ENCODE measurements at places on chromosomes 13 and 19.

- no peak for DNase-seq
Observed at GRCh38 chr13:40101708-40102359, 446.4 kb downstream of the COG6 start.

DNA sequence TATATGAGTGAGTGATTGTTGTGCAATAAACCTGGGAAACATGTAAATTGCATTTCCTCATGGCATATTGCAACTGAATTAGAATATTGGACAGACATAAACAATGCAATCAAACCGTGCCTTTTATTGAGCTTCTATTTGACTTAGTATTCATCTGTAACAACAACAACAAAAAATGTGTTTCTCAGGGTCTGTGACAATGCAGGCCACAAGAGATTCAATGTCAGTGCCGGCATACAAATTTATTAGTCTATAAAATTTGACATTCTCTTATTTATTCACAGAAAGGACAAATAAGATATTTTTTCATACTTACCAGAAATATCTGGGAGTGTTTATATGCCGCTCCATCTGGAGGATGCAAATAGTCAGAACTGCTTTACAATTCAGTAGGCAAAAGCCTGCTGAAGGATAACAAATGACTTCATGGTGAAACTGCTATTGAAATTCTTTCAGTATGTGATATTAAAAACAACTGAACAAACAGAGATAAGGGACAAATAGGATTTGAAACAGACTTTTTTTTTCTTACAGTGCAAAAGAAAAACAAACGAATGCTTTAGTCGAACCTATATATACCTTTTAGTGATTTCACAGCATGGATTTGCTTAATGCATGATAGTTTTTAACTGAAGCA is 77.2 kb downstream of the DACH1 start:
- no peak for DNase-seq

DNA sequence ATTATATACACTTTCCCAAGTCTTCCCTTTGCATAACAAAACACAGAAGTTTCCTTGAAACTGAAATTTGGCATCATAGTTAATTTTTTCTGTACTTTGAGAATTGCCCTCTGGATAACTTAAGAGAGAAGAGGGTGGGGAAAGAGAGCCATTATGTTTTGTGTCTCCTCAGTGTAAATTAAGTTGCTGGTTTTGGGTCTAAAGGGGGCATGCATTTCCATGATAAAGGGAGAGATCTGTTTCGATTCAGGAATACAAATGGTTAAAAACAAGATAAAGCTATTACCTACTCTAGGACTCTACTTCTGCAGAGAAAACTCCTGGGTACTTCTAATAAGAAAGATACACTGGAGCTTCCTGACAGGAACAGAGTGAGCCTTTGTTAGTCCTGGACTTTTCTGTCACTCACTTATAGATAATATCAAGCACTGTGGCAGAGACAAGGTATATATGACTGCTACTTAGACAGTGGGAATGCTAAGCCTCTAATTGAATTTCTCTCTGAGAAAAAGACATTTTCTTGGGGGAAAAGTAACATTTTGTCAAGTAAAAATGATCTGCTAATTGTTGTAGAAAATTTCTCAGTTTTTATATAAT is 142.8 kb upstream of the PCDH9 start:
- DNase-seq, result no peak

DNA sequence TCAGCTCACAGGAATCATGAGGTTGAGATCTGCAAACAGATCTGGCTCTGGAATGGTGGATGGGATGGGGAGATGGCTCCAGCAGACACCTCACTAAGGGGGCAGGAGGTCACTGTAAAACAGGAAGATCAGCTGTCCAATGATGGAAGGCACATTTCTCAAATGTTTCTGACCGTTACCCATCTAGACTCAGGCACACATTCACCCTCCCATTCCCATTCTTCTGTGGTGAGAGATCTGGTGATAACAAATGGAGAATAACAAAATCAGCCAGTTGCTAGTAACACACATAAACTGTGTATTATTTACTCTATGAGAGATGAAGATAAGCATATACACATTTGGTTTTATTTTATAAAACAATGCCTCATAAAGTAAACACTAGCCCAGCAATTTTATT is 235.9 kb downstream of the TSHZ3 start:
- DNase-seq, result no peak

DNA sequence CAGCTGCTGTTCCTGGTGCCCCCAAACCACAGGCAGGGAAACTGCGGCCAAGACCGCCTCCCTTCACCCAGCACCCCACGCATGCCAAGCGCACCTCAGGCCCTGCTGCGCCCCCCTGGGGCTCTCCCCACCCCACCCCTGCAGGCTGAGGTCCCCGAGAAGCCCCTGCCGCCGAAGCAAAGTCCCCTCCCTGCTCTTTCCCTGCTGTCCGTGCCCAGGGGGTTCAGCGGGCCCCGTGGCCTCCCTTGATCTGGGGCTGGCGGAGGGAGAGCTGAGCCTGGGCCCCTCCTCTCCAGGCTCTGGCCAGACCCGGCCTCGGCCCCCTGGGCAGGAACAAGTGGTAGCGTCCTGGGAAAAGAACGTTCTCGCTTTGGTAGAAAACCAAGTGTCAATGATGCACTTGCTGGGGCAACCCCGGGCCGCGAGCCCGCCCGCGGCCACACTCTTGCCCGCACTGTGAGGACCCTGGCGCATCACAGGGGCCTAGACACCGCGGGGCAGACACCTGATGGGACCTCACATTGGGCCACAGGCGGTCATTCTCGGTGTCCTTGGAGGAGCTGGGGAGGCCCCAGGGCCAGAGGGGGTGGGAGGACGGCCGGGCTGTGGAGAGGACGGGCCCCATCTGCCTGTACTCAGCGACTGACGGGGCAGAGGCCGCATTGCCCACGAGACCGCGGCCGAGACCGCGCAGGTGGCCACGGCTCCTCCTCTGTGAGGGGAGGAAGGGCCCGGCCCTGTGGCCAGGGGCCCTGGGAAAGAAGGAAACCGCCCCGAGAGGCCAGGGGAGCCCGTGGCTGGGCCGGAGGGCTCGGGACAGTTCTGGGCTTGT is 29.0 kb downstream of the GPX4 start:
- DNase-seq, result no peak

DNA sequence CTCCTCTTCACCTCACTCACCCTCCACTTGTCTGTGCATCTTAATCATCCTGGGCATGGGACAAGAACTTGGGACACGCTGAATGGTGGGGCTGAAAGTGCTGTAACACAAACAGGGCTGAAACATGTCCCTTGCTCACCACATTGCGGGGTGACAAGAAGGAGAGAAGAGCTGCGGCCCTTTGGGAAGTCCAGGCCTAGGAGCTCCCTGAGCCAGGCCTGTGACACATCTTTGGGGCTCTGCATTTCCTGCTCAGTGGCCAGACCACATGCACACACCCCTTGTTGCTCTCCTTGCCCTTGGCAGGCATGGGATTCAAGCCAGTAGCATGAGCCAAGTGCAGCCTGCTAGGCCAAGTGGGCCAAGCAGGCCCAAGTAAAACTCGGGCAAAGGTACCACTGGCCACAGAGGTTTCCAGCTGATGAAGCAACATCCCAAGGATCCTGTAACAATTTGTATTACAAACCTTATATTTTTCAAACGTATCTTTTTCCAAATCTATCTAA is 1384.3 kb upstream of the PCDH20 start:
- DNase-seq, result no peak

GRCh38 chr13:52652196-52652979 is at the start of gene SUGT1:
SUGT1 (plus strand) TSS chr13:52652836; CDS start chr13:52652921, 85 bp downstream.
- DNase-seq, result peak; percentile 94

DNA sequence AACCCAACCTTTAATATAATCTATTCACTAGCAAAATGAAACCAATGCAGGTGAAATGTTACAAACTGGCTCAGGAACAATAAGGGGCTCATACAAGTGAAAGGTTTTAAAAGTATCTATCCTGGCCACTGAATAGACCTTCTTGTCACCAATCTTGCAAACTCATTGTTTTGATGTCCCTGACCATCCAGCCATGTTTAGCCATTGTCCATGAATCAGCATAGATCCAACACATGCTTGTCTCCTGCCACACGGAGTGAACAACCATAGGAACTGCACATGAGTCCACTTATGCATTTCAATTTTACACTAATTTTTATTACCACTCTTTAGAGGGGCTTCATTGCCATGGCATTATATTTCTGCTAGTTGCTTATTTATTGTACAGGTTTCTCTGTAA is 331.4 kb downstream of the GPC5 start:
- DNase-seq, result no peak

- DNase-seq, result no peak
Observed at GRCh38 chr19:38597075-38597474, 20.7 kb downstream of the MAP4K1 start.

DNA sequence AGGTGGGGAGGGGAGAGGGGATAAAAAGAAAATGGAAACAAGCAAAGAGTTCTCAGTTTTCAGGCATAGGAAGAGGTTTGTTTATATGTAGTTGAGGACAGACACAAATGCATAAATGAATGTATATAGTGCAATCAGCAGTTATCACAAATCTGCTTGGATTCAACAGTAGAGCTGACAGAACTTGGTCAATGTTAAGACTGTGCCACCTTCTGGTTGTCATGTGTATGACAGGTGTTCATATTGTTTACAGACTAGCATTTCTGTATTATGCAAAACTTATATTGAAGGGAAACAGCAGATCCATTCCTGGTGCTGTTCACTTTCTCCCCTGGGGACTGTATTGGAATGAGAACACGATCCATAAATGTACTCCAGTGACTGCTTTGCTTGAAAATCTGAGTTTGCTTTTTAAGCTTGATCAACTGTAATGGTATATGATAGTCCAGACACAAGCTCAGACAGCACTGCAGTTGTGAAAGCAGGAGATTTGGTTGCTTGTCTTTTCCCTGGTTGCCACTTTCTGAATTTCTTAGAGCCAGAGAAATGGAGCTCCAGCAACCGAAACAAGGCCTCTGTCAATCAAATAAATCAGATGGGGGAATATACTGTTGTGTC is 319.5 kb upstream of the OBI1 start:
- peak; percentile 26 for DNase-seq

DNA sequence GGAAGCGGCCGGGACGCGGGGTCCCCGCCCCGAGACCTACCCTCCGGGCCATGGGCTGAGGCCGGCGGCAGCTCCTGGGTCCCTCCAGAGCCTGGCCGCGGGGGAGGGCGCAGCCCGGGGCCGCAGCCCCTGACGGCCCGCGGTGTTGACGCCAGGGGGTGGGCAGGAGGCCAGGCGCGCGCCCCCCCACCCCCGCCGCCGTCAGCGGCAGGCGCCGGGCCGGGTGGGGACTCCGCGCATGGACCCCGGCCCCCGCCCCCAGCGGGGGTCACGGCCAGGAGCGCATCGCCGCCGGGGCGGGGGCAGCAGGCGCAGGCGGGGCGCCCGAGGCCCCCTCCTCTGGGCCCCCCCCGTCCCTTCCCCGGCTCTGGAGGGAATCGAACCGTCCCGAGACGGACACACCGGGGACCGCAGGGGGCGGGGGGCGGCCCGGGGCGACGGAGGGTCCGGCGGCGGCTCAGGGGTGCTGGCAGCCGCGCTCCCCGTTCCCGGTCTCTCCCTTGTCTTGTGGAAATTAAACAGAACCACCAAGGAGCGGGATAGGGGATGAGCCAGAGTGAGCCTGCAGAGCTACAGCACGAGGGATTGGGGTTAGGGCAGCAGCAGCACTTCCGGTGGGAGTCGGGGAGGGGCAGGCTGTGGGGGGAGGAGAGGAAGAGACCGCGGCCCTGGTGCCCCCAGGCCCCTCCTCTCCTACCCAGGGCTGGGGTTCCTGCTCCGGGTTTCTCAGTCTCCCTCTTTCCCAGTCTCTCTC is at the start of gene MEIS3:
MEIS3 (minus strand) TSS at position 498 of the 754 bp plus-strand sequence; CDS start at position 52, 446 bp downstream.
- no peak for DNase-seq

DNA sequence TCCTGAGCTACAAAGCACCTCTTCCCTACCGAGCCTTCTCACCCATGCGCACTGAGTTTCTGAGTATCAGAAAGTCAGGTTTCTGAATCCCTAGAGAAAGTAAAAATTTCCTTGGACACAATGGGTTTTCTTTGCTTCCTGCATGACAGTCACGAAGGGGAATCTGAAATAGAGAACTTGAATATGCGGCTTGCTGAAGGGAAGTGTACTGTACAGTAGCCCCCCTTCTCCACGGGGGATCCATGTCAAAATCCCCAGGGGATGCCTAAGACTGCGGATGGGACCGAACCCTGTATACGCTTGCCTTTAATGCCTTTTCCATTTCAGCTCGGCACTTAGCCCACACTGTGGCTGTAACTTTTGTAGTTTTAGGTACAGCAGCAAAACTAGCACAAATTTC is 107.9 kb downstream of the GGACT start:
- no peak for DNase-seq

- no peak for DNase-seq
Observed at GRCh38 chr19:2854849-2855248, 12.3 kb upstream of the ZNF556 start.

- no peak for DNase-seq
Observed at GRCh38 chr19:1377176-1377964, 6.3 kb upstream of the NDUFS7 start.

- no peak for DNase-seq
Observed at GRCh38 chr19:384799-385169, 24.2 kb downstream of the C2CD4C start.
